ENCODE measurements at places on chromosomes 12 and 14.

GRCh38 chr12:53053218-53054111 is 3.6 kb downstream of the TNS2 start:
- no peak for DNase-seq

DNA sequence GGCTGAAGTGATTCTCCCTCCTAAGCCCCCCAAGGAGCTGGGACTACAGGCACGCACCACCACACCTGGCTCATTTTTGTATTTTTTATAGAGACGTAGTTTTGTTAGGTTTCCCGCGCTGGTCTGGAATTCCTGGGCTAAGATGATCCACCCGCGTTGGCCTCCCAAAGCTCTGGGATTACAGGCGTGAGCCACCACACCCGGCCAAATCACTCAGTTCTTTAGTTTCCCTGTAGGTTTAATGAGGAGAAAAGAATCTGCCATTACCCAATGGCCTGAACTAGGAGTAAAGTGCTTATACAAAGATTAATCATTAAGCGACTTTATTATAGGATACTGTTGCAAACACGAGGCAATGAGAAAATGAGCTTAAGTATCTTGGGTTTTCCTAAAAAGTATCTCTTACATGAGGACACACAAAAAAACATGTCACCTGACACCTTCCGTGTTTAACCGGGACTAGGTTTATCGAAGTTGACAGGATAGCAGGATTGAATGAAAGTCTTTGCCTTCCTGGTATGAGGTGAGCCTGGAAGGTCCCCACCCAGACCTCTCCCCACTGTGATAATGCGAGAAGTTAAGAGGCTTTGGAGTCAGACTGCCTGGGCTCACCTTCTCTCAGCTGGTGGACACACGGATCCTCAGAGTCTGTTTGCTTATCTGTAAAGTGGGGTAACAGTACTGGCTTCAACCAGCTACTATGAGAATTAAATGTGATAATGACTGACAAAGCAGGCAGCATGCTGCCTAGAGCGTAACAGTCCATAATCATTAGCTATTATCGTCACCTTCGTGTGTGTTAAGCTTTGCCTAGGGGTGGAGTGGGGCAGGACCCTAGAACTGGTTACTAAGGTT is 133.5 kb upstream of the KRAS start:
- DNase-seq = no peak

DNA sequence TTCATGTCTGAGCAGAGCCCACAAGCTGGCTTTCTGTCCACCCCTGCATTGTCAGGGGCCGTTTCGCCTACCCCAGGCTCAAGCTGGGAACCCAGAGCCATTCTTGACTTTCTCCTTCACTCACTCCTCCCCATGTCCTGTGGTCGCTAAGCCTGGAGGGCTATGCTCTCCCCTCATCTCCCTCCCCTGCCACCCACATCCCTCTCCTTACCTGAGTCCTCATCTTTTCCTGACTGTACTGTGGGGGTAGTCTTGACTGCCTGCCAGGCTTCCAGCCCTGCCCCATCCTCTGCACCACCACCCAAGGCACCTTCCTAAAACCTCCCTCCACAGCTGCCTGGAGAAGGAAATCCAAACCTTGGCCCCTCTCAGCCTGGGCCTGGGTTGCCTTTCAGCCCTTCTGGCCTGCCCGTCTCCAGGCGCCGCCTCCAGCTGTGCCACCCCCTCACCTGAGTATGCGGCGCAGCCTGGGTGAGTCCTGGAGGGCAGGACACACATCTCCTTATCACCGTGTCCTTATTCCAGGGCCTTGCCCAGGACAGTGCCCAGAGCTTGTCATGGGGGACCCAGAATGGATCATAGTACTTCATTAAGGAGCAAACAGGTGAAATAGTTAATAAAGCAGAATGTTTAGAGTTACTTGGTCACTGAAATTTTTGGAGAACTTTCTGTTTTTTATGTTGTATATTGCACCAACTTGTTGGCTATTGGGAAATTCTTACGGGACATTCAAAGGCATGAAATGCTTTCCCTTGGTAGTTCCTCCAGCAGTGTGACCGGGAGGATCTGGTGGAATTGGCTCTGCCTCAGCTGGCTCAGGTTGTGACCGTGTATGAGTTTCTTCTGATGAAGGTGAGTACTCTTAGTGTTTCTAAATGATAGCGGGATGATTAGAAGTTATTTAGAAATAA is 14.5 kb downstream of the ZNF839 start:
- DNase-seq = no peak

- no peak for DNase-seq
These were observed 14.1 kb downstream of the DRAM1 start for GRCh38 chr12:101891462-101891971.

DNA sequence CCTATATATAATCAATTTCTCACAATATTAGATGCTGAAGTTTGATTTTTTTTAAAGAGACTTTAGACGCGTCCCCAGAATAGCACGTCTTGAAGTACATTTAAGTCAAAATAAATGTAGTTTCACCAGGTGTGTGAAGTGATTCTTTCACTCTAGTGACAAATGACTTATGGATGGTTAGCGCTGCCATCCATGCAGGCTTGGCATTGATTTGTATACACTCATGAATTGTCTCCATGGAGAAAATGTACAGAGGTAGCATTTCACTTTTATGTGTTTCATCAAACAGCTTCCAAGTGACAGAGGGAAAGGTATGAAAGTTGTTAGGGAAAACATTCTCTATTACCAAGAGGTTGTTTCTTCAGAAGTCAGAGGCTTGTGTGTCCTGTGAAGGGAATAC is 360.8 kb downstream of the PDZRN4 start:
- no peak for DNase-seq

DNA sequence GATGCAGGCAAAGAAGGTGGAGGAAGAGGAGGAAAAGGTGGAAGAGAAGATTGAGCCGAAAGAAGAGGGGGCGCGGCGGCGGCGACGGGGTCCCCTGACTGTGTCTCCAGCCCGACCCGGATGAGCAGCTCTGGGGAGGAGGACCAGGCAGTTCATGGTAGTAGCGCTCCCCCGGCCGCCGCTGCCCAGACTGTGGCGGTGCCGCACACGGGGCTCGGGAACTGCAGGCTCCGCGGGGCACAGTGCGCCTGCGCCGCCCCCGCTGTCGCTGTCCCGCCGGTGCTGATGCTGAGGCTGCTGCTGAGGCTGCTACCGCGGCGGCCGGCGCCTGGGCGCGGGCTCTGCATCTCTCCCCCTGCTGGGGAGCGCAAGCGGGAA is at the start of gene KCNH5:
Gene KCNH5, minus strand, starts transcription at position 225 of the 378 bp plus-strand sequence. CDS start 272 bp downstream, outside the sequence.
- peak; percentile 83 for DNase-seq

GRCh38 chr12:133135747-133136146 is 5.3 kb downstream of the ZNF10 start:
- no peak for DNase-seq

- DNase-seq = peak; percentile 50
These were observed 11.2 kb upstream of the DYNC1H1 start for GRCh38 chr14:101953151-101953550.

- no peak for DNase-seq
These were observed 8.0 kb downstream of the CNOT2 start for GRCh38 chr12:70251226-70251625.

GRCh38 chr12:66584673-66585072 is 94.2 kb downstream of the GRIP1 start:
- no peak for DNase-seq

DNA sequence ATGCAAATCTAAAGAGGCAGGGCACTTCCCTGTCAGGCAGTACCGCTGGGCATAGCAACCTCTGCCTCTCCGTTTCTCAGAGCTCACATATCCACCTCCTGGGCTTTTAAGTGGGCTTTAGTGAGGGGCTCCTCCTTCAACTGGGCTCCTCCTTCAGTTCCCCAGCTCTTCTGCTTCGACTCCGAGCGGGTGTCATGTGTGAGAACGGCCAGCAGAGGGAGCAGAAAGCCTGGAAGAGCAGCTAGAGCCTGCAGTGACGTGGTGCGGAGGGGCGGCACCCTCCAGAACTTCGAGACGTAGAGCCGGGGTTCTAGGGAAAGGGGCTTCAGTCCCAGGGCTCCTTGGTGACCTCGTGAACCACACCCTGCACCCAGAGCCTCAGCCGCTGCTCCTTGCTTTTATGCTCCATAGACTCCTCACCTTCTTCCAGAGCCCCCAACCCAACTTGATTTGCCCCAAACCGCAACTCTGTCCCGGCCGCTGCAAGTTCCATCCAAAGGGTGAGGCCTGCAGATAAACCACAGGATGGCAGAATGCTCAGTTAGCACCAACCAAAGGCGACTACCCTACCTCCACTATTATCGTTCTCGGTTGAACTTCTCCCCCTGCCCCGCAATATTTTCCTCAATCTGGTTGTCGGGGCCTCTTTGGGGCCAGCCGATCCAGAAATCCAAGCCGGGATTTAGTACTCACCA is 383 bp upstream of the GLI1 start:
- peak; percentile 95 for DNase-seq

DNA sequence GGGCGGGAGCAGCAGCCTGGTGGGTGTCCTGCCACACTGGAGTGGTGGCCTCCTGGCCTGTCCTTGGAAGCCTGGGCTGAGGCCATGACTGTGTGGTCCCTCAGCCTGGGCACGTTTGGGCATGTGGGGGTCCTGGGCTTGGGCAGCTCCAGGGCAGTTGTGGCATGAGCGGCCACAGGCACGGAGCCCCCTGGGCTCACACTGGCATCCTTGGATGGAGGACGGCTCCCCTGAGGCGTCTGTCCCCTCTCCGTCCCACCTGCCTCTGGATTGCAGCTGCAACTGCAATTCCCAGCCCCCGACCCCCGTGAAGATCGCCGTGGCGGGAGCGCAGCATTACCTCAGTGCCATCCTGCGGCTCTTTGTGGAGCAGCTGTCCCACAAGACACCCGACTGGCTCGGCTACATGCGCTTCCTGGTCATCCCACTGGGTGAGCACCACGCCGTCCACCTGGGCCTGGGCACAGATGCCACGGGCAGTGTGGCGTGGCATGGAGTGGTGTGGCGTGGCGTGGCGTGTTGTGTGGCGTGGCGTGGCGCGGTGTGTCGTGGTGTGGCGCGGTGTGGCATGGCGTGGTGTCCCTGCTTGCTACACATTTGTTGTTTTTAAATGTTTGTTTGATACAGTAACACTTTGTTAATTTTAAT is 15.1 kb upstream of the TEX22 start:
- DNase-seq = peak; percentile 8

- no peak for DNase-seq
These were observed 214.9 kb downstream of the KTN1 start for GRCh38 chr14:55794655-55795595.

DNA sequence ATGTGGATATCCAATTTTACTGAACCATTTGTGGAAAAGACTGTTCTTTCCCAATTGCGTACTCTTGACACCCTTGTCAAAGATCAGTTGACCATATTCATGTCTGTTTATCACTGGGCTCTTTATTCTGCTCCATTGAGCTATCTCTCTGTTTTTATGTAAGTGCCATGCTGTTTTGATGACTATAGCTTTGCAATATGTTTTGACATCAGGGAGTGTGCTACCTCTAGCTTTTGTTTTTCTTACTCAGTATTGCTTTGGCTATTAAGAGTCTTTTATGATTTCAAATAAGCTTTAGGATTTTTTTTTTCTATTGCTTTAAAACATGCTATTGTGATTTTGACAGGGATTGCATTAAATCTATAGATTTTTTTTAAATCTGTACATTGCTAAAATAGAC is 194.3 kb downstream of the SNAPC1 start:
- DNase-seq = no peak

GRCh38 chr12:124715121-124715990 is 147.9 kb upstream of the NCOR2 start:
- no peak for DNase-seq

DNA sequence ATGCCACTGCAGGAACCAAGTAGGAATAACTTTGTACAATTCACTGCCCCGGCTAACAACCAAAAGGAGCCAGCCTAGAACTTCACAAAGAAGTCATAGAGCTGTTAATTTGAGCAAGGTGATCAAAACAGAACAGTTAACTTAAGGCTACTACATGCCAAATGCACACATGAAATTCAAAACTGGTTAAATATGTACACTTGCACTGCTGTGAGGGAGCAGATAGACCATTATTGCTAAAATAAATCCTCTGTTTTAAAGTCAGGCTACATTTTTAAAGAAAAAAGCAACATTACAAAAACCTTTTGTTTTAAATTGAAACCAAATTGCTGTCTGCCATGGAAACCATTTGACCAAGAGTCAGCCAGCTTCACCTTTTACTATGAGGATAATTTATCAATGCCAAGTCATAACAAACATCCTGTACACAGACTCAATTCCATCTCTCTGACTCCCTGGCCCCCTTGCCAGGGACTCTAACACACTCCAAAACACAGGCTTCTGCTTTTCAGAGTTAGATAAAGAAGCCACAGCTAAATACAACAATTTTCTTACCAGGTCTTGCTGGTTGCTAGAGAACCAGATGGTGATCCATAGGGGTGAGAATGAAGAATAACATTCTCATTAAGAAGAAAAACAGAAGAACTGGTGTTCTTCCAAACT is 84.0 kb downstream of the LRP6 start:
- no peak for DNase-seq

DNA sequence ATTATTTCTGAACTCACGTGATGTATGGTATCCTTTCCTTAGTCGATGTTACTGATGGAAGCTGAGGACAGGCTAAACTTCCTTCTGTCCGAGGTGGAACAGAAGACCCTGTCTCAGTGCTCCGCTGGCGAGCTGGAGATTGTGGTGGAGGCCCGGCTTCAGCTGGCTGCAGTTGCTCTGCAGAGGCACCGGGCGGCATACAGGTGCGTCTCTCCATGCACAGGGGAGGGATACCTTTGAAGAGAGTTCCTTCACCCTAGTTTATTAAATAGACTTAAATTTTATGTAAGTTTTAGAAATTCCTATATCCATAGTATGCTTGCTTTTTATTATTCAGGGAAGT is 186.7 kb upstream of the NEDD1 start:
- DNase-seq = no peak

- no peak for DNase-seq
These were observed 51.6 kb downstream of the SPTB start for GRCh38 chr14:64828071-64828470.

DNA sequence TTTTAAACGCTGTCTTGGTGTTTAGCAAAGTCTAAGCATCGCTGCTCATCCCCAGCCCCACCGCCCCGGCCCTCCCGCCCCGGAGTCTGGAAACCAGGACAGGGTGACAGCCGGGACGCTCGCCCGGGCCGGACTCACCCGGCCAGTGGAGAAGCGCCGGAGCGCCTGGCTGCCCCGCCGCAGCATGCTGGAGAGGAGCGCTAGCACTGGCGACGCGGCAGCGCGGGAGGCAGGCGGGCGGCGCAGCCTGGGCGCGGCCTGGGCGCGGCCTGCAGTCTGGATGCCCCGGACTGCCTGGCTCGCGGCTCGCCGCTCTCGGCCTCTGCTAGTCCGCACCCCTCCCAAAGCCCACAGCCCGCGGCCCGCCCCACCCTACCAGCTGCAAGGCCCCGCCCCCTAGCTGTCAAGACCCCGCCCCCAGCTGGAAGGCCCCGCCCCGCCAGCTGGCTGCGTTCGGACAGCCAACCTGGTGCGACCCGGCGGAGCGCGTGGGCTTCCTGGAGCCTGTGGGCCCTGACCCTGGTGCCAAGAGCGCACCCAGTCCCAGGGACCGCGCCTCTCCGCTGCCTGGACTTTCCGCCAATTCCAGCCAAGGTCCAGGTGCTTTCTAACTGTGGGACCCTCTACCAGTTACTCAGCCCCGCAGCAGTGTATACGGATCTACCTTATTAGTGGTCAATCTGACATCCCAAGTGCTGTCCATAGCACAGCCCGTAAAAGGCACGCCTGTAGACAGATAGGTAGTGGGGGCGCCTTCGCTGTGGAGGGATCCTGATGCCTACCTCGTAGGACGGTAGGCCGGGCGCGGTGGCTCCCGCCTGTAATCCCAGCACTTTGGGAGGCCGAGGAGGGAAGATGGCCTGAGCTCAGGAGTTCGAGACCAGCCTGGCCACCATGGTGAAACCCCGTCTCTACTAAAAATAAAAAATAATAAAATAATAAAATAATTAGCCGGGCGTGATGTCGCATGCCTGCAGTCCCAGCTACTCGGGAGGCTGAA is at the start of gene ALDH1L2:
Gene ALDH1L2, minus strand, starts transcription at position 208 of the 1,000 bp plus-strand sequence. Its CDS starts 22 bp downstream, at position 186.
- peak; percentile 96 for DNase-seq

Data from BE2C (cell line).